Smooth muscle cell of the umbilical artery (primary cell): ENCODE measurements at places on chromosomes 13 and 19. TPM values are rescaled to one million over a fixed set of nuclear protein-coding genes. Genes with fewer than 3 reads are reported as not detected.

The TNNI3 gene
- not detected in 2 replicates for total RNA-seq

The MED26 gene
- 2.4 and 5.7 TPM in 2 replicates for total RNA-seq

The SHISA2 gene
- under 0.01 and 0.09 TPM in 2 replicates for total RNA-seq

The LTBP4 gene
- total RNA-seq: 24.6 and 34.0 TPM in 2 replicates
